ENCODE measurements at places on chromosomes 2 and 18. TPM values are rescaled to one million over a fixed set of nuclear protein-coding genes. Genes with fewer than 3 reads are reported as not detected.

GYPC gene
- total RNA-seq = 101 TPM

DNA sequence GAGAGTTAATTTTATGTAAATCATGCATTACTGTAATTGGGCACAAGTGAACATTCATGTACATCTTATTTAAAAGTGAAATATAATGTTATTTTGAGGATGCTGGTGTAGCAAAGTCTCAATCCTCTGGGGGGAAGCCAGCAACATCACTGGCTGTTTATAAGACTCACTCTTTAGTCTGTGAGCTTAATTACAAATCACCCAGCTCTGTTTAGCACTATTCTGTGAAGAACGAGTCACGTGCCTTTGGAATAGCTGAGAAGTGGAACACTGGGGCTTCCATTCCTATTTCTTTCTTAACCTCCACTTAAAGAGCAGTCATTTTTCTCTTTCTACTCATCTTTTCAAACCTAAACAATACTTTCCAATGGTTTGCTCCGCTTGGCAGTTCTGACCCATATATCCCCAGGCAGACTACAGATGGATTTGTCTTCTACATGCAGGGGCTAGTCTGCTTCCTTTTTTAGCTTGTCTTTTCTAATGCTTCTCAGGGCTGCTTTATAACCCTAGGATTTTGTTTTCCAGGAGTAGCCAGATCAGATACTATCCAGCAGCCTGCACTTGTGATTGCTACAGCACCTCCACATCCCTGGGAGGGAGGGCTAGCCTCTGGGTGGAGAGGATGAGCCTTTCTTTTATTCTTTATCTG lies 95.3 kb upstream of the CAVIN2 start:
- H3K4me3 ChIP-seq = no peak overlapping the region
- no peaks in the 10 kb centered on the region for H3K27me3 ChIP-seq
- no peak overlapping the region for H3K27ac ChIP-seq

- H3K4me1 ChIP-seq = peaks cover 2% of the 10 kb centered on the region
- no peak overlapping the region for H3K4me3 ChIP-seq
- DNase-seq = no peak
- peaks cover 5% of the 10 kb centered on the region for H3K36me3 ChIP-seq
Measured at GRCh38 chr18:42024131-42024530, 69.1 kb downstream of the PIK3C3 start.

- no peaks in the 10 kb centered on the region for H3K36me3 ChIP-seq
- H3K27ac ChIP-seq = no peak overlapping the region
- no peaks in the 10 kb centered on the region for H3K27me3 ChIP-seq
- DNase-seq = no peak
- H3K4me1 ChIP-seq = peaks cover 53% of the 10 kb centered on the region
Measured at GRCh38 chr2:205687641-205687956, 5.3 kb downstream of the NRP2 start.

DNA sequence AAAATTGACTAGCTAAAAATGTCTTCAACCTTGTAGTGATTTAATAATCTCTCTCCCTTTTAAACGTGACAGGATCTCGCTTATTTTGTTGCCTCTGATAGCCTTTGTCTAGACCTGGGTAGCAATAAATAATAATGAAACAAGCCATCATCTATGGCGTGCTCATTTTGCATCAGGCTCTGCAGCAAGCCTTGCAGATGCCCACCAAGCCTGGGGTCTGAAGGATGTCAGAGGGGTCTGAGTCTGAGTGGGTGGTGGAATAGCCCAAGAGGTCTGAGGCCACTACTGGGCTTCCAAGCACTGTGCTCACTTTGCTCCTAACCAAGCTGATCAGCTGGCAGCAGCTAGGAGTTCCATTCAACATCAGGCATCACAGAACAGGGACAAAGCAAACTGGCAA lies 109.4 kb downstream of the GYPC start:
- H3K4me3 ChIP-seq = no peak overlapping the region
- H3K4me1 ChIP-seq = no peaks in the 10 kb centered on the region
- no peaks in the 10 kb centered on the region for H3K36me3 ChIP-seq
- no peak overlapping the region for H3K27ac ChIP-seq
- DNase-seq = no peak

PRSS56 gene
- total RNA-seq = not detected

All from osteoblast (primary cell).